Left hindlimb (tissue), 1 donor: ENCODE measurements at places on chromosomes 12 and 14.

- no peak for DNase-seq
Observed at GRCh38 chr14:47730296-47730695, 54.9 kb upstream of the MDGA2 start.

- no peak for DNase-seq
Observed at GRCh38 chr12:79535751-79536150, 155.0 kb downstream of the PAWR start.

GRCh38 chr14:85416771-85417170 is 113.2 kb upstream of the FLRT2 start:
- DNase-seq, result no peak

DNA sequence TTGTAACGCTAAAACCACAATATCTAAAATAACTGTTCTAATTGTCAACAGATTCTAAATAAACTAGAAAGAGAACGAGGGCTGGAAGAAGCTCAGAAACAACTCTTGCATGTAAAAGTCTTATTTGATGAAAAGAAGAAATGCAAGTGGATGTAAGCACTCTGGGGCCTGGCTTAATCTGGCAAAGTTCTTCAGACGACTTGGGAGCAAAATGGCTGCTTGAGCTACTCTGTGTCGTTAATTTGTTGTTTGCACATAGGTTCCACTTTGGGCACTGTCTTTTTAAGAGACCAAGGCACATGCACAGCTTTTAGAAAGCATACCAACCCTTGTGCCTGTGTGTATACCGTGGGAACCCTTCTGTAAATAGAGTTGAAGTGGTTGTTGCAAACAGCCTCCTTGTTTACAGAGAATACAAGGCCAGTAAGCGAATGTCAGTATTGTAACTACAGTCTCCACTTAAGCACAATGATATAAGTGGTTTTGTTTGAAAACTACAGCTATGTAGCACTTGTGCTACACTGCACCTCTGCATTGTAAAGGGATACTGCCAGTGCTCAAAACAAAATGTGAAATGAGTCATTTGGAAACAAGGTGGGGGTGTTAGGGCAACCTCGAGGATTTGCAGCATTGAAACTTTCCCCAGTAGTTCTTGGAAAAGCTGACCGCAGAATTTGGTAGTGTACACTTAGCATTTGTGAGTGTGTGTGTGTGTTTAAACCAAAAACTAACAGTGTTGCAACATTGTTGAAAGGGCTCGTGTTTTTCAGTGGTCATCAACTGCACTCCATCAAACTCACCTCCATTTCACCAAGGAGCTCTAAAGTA is 154.3 kb downstream of the CEP83 start:
- no peak for DNase-seq

DNA sequence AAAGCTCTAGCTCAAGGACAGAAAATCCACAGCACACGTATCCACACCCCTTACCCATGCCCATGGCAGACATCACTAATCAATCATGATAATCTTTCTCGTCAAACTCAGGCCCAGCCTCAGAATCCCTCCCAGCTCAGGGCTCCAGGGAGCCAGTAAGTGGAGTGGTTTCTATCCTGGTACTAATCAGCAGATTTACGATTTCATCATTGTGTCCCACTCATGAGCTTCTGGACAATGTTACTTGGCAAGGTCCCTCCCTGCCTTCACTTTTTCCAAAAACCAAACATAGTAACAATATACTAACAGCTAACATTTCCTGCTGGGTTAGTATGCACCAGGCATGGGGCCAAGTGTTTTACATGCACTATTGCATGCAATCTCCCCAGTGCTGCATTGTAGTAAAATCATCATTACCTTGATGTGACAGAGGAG is 45.8 kb upstream of the NCOR2 start:
- no peak for DNase-seq
